Osteocyte (in vitro differentiated cells): ENCODE measurements at places on chromosomes 5 and 9. TPM values are rescaled to one million over a fixed set of nuclear protein-coding genes. Genes with fewer than 3 reads are reported as not detected.

GRCh38 chr5:125612776-125613175, 810.4 kb upstream of the GRAMD2B start:
- no peaks in the 10 kb centered on the region for H3K4me1 ChIP-seq
- no peak overlapping the region for H3K4me3 ChIP-seq
- no peak for DNase-seq

Gene BAAT
- 0.13 TPM in 1 of 2 replicates, not detected in the other for total RNA-seq

Gene KCNT1
- not detected in 2 replicates for total RNA-seq

Gene GAS1
- total RNA-seq = 304 and 307 TPM in 2 replicates

Gene IFNW1
- total RNA-seq = not detected in 2 replicates

GRCh38 chr5:35963381-35963843, 25.0 kb upstream of the CAPSL start:
- H3K27ac ChIP-seq = no peak overlapping the region
- no peaks in the 10 kb centered on the region for H3K4me1 ChIP-seq
- no peak overlapping the region for H3K4me3 ChIP-seq
- H3K36me3 ChIP-seq = no peaks in the 10 kb centered on the region
- peaks cover 22% of the 10 kb centered on the region for H3K27me3 ChIP-seq

DNA sequence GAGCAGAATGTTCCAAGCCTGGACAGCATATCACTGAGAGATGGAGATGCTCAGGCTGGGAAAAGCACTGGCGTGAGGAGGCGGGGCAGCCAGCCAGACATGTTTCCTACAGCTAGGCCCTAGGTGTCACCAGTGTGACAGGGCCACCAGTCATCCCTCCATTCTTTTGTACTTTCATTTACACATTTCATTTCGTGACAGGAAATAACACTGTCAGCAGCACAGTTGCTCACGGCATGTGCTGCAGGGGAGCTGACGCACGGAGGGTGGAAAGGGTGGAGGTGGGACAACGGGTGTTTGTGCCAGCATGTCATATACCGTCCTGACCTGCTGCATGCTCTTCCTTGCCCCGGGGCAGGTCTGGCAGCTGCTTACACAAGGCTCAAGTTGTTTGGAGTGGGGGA, 14.8 kb upstream of the CEMIP2 start:
- peak overlapping the region; percentile 40 for H3K4me3 ChIP-seq
- no peaks in the 10 kb centered on the region for H3K27me3 ChIP-seq
- DNase-seq = no peak

DNA sequence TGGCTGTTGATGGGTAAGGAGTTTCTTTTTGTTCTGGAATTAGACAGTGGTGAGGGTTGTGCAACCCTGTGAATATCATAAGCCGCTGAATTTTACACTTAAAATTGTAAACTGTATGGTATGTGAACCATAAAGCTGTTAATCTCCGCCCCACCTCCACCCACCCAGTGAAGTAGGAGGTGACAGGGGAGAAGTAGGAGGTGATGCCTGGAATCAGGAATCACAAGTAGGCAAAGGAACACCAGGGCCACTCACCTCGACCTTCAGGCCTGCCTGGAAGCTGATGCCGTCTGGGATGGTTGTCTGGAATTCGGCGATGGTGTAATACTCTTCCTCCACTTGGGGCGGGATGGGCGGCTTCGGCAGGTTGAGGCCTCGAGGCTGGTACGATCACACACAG, 62.3 kb upstream of the UBTD2 start:
- H3K4me1 ChIP-seq = peaks cover 2% of the 10 kb centered on the region
- H3K27me3 ChIP-seq = no peaks in the 10 kb centered on the region
- H3K4me3 ChIP-seq = no peak overlapping the region
- peaks cover 80% of the 10 kb centered on the region for H3K36me3 ChIP-seq
- H3K27ac ChIP-seq = no peak overlapping the region

DNA sequence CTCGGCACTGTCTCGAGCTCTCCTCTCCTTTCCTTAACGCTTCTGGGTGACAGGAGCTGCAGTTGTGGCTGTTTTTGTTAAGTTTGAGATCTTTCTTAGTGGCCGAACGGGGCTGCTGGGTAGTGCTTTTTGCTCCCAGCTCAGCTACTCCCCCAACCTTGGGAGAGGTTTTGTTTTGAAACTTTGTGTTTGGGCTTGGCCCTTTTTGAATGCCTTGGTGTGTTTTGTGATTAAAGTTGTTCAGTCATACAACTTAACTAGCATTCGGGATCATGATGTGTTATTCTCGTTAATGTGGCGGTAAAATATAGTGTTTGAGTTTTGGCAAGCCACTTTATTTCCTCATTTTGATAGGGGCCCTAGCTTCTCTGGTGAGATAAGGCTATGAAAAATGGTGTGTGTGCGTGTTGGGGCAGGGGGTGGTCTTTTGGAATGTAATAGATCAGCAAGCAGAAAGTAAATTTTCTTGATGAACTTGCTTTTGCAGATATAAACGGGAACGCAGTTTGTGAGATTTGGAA, 1.1 kb downstream of the KDM3B start:
- no peak for DNase-seq
- H3K36me3 ChIP-seq = peaks cover 10% of the 10 kb centered on the region
- no peaks in the 10 kb centered on the region for H3K27me3 ChIP-seq
- H3K4me3 ChIP-seq = peak overlapping the region; percentile 89
- peak overlapping the region; percentile 91 for H3K27ac ChIP-seq

DNA sequence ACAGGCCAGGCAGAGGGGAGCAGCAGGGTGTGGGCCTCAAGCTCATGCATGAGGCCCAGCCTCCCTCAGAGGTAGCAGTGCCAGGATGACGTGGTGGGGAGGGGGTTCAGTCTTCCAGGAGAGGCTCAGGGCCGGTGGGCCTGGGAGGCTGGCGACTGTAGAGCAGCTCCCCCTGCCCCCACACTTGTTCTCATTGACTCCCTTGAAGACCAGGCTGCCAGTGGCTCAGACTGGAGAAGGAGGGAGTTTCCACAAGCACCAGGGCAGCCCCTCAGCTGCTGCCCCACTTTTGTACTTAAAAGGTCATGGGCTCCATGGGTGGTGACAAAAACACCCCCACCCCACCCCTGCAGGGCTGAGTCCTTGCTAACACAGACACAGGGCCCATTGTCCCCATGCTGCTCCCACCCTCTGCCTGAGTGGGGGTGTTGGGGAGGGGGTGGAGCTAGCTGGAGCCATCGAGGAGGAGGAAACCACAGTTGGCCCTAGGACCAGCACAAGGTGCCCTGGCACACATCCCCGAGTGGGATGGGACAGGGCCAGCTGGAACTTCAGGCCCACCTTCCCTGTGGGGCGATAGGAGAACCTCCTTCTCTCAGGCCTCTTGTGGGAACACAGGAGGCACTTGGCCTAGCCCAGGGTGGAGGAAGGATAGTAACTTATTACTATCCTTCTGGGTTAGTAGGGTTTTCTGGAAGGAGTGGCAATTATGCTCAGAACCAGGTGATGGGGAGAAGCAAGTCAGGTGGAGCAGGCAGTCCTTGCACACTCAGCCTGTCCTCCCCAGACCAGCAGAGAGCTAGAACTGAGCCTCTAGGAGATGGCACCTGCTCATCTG, 10.7 kb downstream of the PDLIM4 start:
- no peaks in the 10 kb centered on the region for H3K27me3 ChIP-seq

DNA sequence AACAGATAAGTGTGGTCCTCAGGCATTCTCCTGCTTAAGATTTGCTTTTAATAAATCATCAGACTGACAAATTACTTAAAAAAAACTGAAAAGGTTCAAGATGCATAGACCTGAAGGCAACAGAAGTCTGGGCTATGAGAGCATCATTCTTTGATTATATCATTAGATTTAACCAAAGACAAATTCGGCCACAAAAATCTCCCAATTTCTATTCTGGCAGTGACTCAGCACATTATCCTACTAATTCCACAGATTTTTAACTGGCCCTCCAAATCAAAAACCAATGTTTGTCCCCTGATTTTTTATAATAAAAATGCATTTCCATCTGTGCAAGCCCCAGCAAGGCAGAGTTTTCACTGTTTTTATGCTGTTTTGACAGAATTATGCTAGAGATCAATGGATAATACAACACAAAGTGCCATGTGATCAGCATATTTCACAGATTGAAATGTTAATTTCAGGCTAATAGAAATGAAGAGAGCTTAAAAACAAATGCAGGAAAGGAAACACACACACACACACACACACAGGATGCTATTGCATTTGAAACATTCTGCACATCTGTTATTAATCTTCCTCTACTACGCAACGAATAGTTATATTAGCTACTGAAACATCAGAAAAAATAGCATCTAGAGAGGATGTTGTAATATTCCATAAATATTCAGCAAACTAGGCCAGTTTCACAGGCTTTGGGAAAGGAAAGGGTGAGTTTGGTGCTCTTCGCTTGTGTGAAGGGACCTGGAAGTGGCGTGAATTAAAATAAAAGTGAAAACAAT, 177.6 kb upstream of the ST8SIA4 start:
- H3K4me3 ChIP-seq = no peak overlapping the region
- no peaks in the 10 kb centered on the region for H3K27me3 ChIP-seq
- no peaks in the 10 kb centered on the region for H3K36me3 ChIP-seq
- H3K27ac ChIP-seq = no peak overlapping the region

DNA sequence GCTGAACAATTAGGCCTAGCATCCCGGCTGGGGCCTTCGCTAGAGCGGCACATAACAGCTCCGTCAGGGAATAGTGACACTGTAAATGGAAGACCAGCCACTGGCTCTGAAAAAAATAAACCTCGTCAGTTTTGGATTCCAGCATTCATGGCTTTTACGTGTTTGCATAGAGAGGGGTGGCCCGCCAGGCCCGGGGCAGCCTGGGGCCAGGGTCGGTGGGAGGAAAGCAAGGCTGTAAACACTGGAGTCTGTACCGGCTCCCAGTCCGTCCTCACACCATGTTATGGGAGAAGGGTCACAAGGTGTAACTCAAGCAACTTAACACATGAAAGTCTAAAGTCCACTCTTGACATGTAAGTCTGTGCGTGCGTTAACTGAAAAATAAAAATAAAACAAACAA, 11.2 kb downstream of the CCNI2 start:
- H3K4me3 ChIP-seq = no peak overlapping the region
- H3K4me1 ChIP-seq = no peaks in the 10 kb centered on the region

- no peak overlapping the region for H3K27ac ChIP-seq
- no peaks in the 10 kb centered on the region for H3K27me3 ChIP-seq
- H3K4me1 ChIP-seq = peaks cover 29% of the 10 kb centered on the region
- peaks cover 3% of the 10 kb centered on the region for H3K36me3 ChIP-seq
Measured at GRCh38 chr5:138853132-138853531, 22.0 kb downstream of the LRRTM2 start.

GRCh38 chr5:42521406-42521805, 98.2 kb downstream of the GHR start:
- H3K36me3 ChIP-seq = no peaks in the 10 kb centered on the region
- DNase-seq = no peak
- no peaks in the 10 kb centered on the region for H3K4me1 ChIP-seq
- H3K4me3 ChIP-seq = no peak overlapping the region
- no peak overlapping the region for H3K27ac ChIP-seq

- no peak overlapping the region for H3K4me3 ChIP-seq
- H3K36me3 ChIP-seq = no peaks in the 10 kb centered on the region
- H3K4me1 ChIP-seq = peaks cover 13% of the 10 kb centered on the region
- DNase-seq = no peak
- no peaks in the 10 kb centered on the region for H3K27me3 ChIP-seq
Measured at GRCh38 chr5:173743641-173744343, 127.3 kb upstream of the BOD1 start.

- no peak for DNase-seq
- no peak overlapping the region for H3K4me3 ChIP-seq
- no peaks in the 10 kb centered on the region for H3K27me3 ChIP-seq
- H3K27ac ChIP-seq = peak overlapping the region; percentile 50
- peaks cover 13% of the 10 kb centered on the region for H3K4me1 ChIP-seq
- H3K36me3 ChIP-seq = peaks cover 22% of the 10 kb centered on the region
Measured at GRCh38 chr9:70352802-70353201, 61.7 kb downstream of the KLF9 start.

GRCh38 chr9:81649475-81650240, 39.7 kb downstream of the TLE1 start:
- no peaks in the 10 kb centered on the region for H3K27me3 ChIP-seq
- peaks cover 22% of the 10 kb centered on the region for H3K4me1 ChIP-seq
- no peak overlapping the region for H3K27ac ChIP-seq
- peaks cover 50% of the 10 kb centered on the region for H3K36me3 ChIP-seq

DNA sequence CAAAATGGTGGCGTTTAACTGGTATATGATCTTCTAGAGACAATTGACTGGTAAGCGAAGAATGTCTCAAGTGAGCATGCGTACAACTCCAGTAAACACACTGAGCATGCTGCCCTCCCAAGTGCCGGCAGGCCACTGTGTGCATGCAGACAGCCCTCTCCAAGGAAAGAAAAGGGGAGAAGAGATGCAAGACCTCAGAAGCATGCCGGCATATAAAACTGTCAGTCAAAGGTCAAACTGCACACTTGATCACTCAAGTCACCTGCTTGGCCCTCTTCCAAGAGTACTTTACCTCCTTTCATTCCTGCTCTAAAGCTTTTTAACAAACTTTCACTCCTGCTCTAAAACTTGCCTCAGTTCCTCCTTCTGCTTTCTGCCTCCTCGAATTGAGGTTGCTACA, 910.2 kb downstream of the TAF11L14 start:
- H3K4me1 ChIP-seq = no peaks in the 10 kb centered on the region
- no peaks in the 10 kb centered on the region for H3K36me3 ChIP-seq
- H3K27ac ChIP-seq = no peak overlapping the region
- H3K27me3 ChIP-seq = no peaks in the 10 kb centered on the region

DNA sequence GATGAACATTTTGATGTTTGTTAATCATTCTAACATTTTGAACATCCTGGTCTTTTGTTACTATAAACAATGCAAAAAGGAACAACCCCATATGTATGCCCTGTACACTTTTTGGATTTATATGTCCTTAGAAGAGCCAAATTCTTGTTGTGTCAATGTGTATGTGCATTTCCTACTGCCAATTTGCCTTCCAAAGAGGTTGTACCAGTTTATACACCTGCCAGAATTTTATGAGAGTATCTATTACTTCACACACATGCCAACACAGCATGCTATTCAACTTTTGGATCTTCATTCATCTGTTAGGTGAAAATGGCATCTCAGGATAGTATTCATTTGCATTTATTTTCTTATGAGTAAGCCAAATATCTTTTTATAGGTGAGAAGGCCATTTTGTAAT, 162.0 kb upstream of the SEMA6A start:
- no peak for DNase-seq
- H3K27me3 ChIP-seq = peaks cover 16% of the 10 kb centered on the region
- peaks cover 10% of the 10 kb centered on the region for H3K4me1 ChIP-seq
- H3K4me3 ChIP-seq = no peak overlapping the region
- H3K27ac ChIP-seq = no peak overlapping the region

Gene IFNA13
- not detected in 2 replicates for total RNA-seq
